ENCODE measurements at places on chromosomes 7 and 10. TPM values are rescaled to one million over a fixed set of nuclear protein-coding genes. Genes with fewer than 3 reads are reported as not detected.

The ADGRA1 gene
- 0.07 TPM for total RNA-seq

GRCh38 chr7:88167223-88167622, 52.6 kb downstream of the SRI start:
- no peaks in the 10 kb centered on the region for H3K27me3 ChIP-seq
- no peaks in the 10 kb centered on the region for H3K36me3 ChIP-seq
- H3K4me1 ChIP-seq: no peaks in the 10 kb centered on the region
- no peak overlapping the region for H3K27ac ChIP-seq
- DNase-seq: no peak

GRCh38 chr10:103445767-103446567, 6.2 kb downstream of the CALHM2 start:
- peak overlapping the region; percentile 94 for H3K27ac ChIP-seq
- H3K27me3 ChIP-seq: no peaks in the 10 kb centered on the region
- H3K4me1 ChIP-seq: peaks cover 53% of the 10 kb centered on the region
- H3K36me3 ChIP-seq: no peaks in the 10 kb centered on the region
- H3K4me3 ChIP-seq: no peak overlapping the region

- H3K27ac ChIP-seq: no peak overlapping the region
- no peaks in the 10 kb centered on the region for H3K27me3 ChIP-seq
- no peaks in the 10 kb centered on the region for H3K36me3 ChIP-seq
- H3K4me3 ChIP-seq: no peak overlapping the region
Observed at GRCh38 chr10:123309731-123310130, 155.5 kb downstream of the BUB3 start.

The NPY4R gene
- not detected for total RNA-seq

- H3K27ac ChIP-seq: no peak overlapping the region
- H3K4me1 ChIP-seq: no peaks in the 10 kb centered on the region
- H3K27me3 ChIP-seq: no peaks in the 10 kb centered on the region
- H3K4me3 ChIP-seq: no peak overlapping the region
- H3K36me3 ChIP-seq: no peaks in the 10 kb centered on the region
Observed at GRCh38 chr7:21939858-21940372, 5.8 kb downstream of the CDCA7L start.

The SYT15 gene
- total RNA-seq: 22.8 TPM

The CTAGE15 gene
- total RNA-seq: 0.28 TPM

The FXYD4 gene
- not detected for total RNA-seq

GRCh38 chr7:121531175-121532070, 135.3 kb upstream of the FAM3C start:
- H3K27me3 ChIP-seq: no peaks in the 10 kb centered on the region
- DNase-seq: no peak
- H3K27ac ChIP-seq: no peak overlapping the region
- H3K4me1 ChIP-seq: no peaks in the 10 kb centered on the region
- H3K4me3 ChIP-seq: no peak overlapping the region

GRCh38 chr10:124064676-124065075, 28.7 kb downstream of the CHST15 start:
- H3K36me3 ChIP-seq: no peaks in the 10 kb centered on the region
- no peak for DNase-seq
- no peaks in the 10 kb centered on the region for H3K27me3 ChIP-seq
- peak overlapping the region; percentile 58 for H3K27ac ChIP-seq
- H3K4me1 ChIP-seq: no peaks in the 10 kb centered on the region

The MOGAT3 gene
- not detected for total RNA-seq

The ENTPD1 gene
- total RNA-seq: 54.1 TPM

GRCh38 chr10:22997096-22997495, 69.2 kb downstream of the ARMC3 start:
- no peak overlapping the region for H3K4me3 ChIP-seq
- H3K27ac ChIP-seq: no peak overlapping the region
- no peaks in the 10 kb centered on the region for H3K4me1 ChIP-seq
- no peaks in the 10 kb centered on the region for H3K36me3 ChIP-seq
- no peaks in the 10 kb centered on the region for H3K27me3 ChIP-seq

The ZNF736 gene
- total RNA-seq: 21.7 TPM

The CCDC146 gene
- total RNA-seq: 12.8 TPM

GRCh38 chr10:130335336-130335735, 199.1 kb downstream of the GLRX3 start:
- H3K4me1 ChIP-seq: no peaks in the 10 kb centered on the region
- no peak overlapping the region for H3K27ac ChIP-seq
- H3K4me3 ChIP-seq: no peak overlapping the region

DNA sequence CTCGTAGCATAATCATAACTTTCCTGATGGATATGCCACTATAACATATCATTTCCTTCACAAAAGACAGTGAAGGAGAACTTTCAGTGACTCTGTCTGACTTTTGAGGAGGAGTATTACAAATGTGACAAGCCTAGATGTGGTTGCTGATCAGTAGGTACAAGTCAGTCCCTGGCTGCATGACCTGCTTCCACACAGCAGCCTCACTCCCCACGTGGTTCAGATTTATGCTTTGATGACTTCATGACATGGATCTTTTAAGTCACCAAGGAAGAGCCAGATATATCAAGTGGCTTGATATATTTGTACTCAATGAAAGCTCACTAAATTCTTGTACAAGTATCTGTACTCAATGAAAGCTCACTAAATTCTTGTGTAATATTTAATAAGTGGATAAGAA, 50.9 kb upstream of the MKLN1 start:
- no peak overlapping the region for H3K4me3 ChIP-seq
- H3K27me3 ChIP-seq: no peaks in the 10 kb centered on the region
- no peaks in the 10 kb centered on the region for H3K36me3 ChIP-seq
- DNase-seq: no peak
- H3K27ac ChIP-seq: no peak overlapping the region
- H3K4me1 ChIP-seq: no peaks in the 10 kb centered on the region

DNA sequence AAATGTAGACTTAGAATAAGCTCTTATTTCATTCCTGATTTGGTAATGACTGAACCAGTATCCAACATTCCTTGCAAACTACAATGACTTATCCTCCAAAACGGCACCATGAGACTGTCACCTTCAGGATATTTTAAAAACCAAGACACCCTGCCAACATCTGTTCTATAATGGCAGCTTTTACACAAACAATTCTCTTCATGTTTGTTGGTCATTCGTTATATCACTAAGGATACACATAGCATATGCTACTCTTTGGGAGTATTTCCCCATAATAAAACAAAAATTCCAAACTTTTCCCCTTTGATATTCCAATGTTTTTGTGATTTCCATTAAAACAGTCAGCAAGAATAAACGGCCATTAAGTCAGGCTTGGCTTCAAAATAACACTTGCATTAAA, 215.4 kb downstream of the GLI3 start:
- no peak overlapping the region for H3K4me3 ChIP-seq
- H3K27ac ChIP-seq: no peak overlapping the region

GRCh38 chr7:137685433-137686164, 161.2 kb downstream of the DGKI start:
- no peak overlapping the region for H3K4me3 ChIP-seq
- DNase-seq: no peak
- no peaks in the 10 kb centered on the region for H3K27me3 ChIP-seq
- peaks cover 10% of the 10 kb centered on the region for H3K4me1 ChIP-seq
- H3K36me3 ChIP-seq: no peaks in the 10 kb centered on the region

DNA sequence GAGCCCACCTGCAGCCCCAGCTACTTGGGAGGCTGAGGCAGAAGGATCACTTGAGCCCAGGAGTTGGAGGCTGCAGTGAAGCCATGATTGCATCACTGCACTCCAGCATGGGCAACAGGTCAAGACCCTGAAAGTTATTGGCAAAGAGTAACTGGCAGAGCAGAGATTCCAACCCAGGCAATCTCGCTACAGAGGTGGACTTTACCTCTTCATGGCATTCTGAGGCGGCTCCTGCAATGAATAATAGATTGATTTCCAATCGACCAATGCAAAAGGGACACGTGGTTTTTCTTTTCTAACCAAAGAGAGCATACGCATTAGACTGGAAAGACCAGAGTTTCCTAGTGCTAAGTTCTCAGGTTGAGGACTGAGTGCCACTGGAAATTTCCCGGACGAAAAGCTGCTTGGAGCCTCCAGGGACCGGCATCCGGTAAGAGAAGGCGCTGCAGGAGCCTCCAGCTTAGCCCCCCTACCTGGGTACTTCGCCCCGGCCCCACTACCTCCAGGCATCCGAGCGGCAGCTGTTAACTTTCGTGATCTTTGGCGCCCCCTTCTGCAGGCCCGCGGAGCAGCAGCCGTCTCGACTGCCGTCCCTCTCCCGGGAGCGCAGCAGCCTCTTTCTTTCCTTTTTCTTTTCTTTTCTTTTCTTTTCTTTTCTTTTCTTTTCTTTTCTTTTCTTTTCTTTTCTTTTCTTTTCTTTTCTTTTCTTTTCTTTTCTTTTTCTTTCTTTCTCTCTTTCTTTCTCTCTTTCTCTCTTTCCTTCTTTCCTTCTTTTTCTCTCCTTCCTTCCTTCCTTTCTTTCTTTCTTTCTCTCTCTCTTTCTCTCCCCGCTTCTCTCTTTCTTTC, 4.1 kb downstream of the MBLAC1 start:
- no peak overlapping the region for H3K27ac ChIP-seq
- no peak overlapping the region for H3K4me3 ChIP-seq
- no peaks in the 10 kb centered on the region for H3K27me3 ChIP-seq
- H3K36me3 ChIP-seq: no peaks in the 10 kb centered on the region

GRCh38 chr7:87325576-87326370, 19.7 kb upstream of the CROT start:
- H3K27me3 ChIP-seq: no peaks in the 10 kb centered on the region
- H3K4me1 ChIP-seq: no peaks in the 10 kb centered on the region
- no peaks in the 10 kb centered on the region for H3K36me3 ChIP-seq
- no peak overlapping the region for H3K4me3 ChIP-seq
- DNase-seq: no peak

- no peaks in the 10 kb centered on the region for H3K36me3 ChIP-seq
- no peaks in the 10 kb centered on the region for H3K27me3 ChIP-seq
- H3K4me3 ChIP-seq: no peak overlapping the region
- H3K4me1 ChIP-seq: no peaks in the 10 kb centered on the region
Observed at GRCh38 chr7:20199015-20199737, 18.0 kb downstream of the MACC1 start.

The SPDYE16 gene
- total RNA-seq: not detected

The PHYHIPL gene
- total RNA-seq: not detected

GRCh38 chr10:12579954-12580858, 230.9 kb downstream of the CAMK1D start:
- no peaks in the 10 kb centered on the region for H3K36me3 ChIP-seq
- H3K4me1 ChIP-seq: no peaks in the 10 kb centered on the region
- no peak overlapping the region for H3K4me3 ChIP-seq
- H3K27ac ChIP-seq: no peak overlapping the region

DNA sequence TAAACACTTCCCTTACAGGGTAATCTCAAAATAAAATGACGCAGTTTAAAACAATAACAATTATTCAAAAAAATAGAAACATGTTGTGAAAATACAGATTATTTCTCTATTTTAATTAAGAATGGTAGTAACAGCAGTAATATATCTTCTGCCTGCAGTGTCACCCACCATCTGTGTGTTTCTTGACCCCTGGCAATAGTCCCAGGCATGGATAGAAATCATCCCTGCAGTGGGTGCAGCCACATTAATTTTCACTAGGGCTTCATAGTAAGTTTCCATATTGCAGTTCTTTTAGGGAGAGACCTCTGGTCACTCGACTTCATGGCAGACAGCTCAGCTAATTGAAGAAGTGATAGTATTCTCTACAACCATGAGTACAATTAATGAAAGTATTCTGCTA, 470.1 kb upstream of the TEX47 start:
- H3K27ac ChIP-seq: no peak overlapping the region
- H3K36me3 ChIP-seq: no peaks in the 10 kb centered on the region
- H3K4me1 ChIP-seq: no peaks in the 10 kb centered on the region

The LIPF gene
- total RNA-seq: 0.88 TPM

GRCh38 chr7:2451171-2452073, 24.8 kb downstream of the GRIFIN start:
- peak overlapping the region; percentile 33 for H3K4me3 ChIP-seq
- no peaks in the 10 kb centered on the region for H3K36me3 ChIP-seq
- no peak overlapping the region for H3K27ac ChIP-seq
- DNase-seq: peak; percentile 72
- peaks cover 8% of the 10 kb centered on the region for H3K4me1 ChIP-seq

The LARP4B gene
- total RNA-seq: 76.8 TPM

- no peaks in the 10 kb centered on the region for H3K36me3 ChIP-seq
- H3K4me3 ChIP-seq: no peak overlapping the region
Observed at GRCh38 chr7:155524018-155524556, 22.3 kb downstream of the CNPY1 start.

The STAG3 gene
- total RNA-seq: 2.5 TPM

The CRPPA gene
- total RNA-seq: 4.9 TPM

DNA sequence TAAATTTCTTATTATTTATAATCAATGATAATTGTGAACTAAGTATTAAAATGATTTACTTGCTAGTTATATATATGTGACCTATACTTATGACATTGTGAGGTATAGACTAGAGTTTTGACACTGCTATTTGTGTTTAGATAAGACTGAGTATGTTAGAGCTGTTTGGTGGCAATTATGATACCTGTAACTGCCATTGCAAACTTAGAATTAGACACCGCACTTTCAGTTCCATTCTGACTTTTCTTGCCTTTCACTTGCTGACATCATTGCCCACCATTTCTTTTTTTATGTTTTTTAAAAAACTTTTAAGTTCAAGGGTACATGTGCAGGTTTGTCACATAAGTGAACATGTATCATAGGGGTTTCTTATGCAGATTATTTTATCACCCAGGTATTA, 214.5 kb downstream of the MBL2 start:
- H3K4me3 ChIP-seq: no peak overlapping the region
- no peaks in the 10 kb centered on the region for H3K27me3 ChIP-seq
- H3K36me3 ChIP-seq: no peaks in the 10 kb centered on the region
- no peak for DNase-seq

DNA sequence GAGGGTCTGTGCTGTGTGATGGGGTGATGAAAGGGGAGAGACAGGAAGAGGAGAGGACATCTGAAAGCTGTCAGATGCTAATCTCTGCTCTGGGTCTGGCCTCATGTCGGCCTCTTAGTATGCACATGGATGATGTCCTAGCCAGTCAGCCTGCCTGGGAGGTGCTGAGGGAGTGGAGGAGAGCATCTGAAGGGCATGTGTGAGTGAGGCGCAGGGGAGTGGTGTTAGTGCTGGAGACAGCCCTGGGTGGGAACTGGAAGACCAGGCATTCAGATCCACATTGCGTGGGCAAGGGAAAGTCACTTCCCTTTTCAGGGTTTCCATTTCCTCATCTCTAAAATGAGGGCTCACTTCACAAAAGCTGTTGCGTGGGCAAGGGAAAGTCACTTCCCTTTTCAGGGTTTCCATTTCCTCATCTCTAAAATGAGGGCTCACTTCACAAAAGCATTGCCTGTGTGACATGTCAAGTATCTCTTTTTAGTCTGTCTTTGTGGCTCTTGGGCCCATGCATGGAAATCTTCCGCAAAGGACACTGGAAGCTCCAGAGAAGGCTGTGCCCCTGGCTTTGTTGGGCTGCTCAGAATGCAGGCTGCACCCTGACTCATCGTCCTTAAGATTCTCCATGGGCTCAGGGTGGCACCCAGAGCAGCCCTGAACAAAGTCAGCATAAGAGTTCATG, 10.0 kb downstream of the SFTPD start:
- H3K36me3 ChIP-seq: no peaks in the 10 kb centered on the region
- DNase-seq: no peak
- H3K4me3 ChIP-seq: no peak overlapping the region
- no peaks in the 10 kb centered on the region for H3K4me1 ChIP-seq

The PAPOLB gene
- total RNA-seq: 0.29 TPM
